Stimulated activated CD4-positive, alpha-beta T cell treated with anti-CD3 and anti-CD28 coated beads, TNF-alpha, amount 100 ng/mL, for 1 hour (primary cell): ENCODE measurements at places on chromosomes 6 and 20.
A peak's percentile ranks its signal among the peaks of the same experiment; 100 is the strongest.

GRCh38 chr6:127343809-127344659, 625 bp upstream of the ECHDC1 start:
- DNase-seq = no peak

- no peak for DNase-seq
Measured at GRCh38 chr20:20373091-20373571, 5.2 kb downstream of the INSM1 start.

- DNase-seq = no peak
Measured at GRCh38 chr6:30918670-30919069, 4.6 kb downstream of the VARS2 start.

DNA sequence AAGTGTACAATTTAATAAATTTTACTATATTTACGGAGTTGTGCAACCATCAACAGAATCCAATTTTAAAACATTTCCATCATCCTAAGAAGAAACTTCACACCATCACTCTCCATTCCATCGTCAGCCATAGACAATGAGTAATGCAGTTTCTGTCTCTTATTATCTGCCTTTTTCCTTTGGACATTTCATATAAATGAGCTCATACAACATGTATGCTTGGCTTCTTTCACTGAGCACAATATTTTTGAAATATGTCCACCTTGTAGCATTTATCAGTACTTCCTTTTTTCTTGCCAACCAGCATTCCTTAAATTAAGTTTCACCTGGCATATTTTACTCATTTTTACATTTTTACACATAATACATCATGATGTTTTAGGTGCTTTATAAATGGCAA, 22.7 kb upstream of the HIVEP1 start:
- no peak for DNase-seq

- DNase-seq = no peak
Measured at GRCh38 chr6:130814506-130814905, 12.7 kb upstream of the SMLR1 start.

- DNase-seq = no peak
Measured at GRCh38 chr6:28794175-28795002, 129.4 kb downstream of the TRIM27 start.

DNA sequence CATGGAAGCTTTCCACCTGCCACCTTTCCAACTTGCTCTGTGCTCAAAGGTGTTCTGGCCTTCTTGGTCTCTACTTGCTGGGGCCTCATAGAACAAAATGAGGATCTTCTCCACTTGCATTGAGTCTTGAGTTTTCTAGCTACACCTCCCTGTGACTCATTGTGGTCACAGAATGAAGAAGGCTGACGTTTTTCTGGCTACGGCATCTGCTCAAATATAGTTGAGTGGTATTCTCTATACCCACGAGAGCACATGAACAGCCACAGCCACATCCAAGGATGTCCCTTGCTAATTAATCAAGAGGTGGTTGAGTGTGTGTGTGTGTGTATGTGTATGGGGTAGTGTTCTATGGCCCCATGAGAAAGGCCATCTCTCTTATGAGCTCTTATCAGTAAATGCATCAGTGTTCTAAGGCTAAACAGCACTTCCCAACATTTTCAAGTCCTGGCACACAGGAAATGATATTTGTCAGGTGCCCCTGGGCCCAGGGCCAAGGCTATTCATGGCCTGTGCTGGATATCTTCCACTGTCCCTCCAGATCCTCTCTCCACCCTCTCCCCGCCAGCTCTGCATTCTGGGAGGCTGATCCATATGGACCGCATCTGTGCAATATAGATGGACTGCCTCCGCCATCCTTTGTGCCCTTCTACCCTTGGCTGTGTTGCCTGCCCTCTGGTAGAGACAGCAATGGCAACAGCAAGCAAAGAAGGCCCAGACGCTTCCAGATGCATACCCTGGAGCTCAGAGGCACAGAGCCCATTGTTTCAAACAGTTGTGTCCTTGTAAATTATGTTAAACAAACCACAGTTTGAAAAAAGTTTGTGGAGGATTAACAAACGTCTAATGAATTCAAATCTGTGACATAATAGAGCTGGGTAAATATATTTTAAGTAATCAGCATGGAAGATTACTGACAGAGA, 150.2 kb downstream of the LRFN2 start:
- no peak for DNase-seq

DNA sequence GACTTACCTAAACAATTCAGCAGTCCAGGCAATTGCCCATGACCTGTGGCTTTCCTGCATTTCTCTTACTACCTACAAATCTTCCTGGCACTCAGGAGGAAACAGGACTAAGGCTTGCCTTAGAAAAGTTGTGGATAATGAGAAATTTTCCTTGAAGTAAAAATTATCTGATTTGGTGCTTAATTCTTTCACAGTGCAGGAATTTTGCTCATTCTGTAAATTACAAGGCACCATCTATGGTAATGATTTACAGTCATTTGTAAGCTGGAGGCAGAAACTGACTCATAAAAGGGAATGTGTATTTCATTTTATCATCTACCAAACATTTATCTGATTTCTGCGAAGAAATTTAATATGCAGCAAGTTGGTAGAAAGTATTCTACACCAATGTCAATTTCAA, 211.5 kb upstream of the FKBP1C start:
- DNase-seq = no peak

GRCh38 chr20:38842558-38842981, 37.1 kb downstream of the PPP1R16B start:
- DNase-seq = no peak

- no peak for DNase-seq
Measured at GRCh38 chr20:4898282-4899244, 102.7 kb downstream of the SLC23A2 start.

DNA sequence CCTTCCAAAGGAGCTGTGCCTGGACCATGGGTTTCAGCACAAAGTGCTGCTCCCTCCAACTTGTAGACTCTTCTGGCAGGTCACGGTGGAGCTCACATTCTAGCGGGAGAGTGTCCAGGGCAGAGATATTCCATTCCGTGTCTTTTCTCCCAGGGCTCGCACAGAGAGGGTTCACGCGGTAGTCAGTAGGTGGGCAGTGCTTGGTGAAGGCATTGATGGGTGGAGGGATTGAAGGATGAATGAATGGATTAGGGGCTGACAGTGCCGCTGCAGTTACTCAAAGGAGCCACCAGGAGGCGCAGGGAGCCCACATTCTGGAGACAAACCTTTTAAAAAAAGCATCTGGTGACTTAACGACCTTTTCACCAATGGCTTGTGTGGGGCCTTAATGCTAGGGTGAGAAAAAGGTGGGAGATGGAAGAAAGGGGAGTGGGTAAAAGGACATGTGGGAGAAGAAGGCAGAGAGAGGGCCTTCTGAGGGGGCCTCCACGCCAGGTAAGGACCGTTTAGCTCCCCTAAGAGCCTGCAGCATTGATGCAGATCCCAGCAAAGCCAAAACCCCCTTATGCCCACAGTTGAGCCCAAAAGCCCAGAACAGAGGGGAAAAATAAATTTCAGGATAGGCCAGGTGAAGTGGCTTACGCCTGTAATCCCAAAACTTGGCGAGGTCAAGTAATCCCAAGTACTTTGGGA, 17.5 kb upstream of the FAM110A start:
- DNase-seq = peak; percentile 35

- no peak for DNase-seq
Measured at GRCh38 chr6:139133262-139134063, 1.4 kb upstream of the HECA start.

DNA sequence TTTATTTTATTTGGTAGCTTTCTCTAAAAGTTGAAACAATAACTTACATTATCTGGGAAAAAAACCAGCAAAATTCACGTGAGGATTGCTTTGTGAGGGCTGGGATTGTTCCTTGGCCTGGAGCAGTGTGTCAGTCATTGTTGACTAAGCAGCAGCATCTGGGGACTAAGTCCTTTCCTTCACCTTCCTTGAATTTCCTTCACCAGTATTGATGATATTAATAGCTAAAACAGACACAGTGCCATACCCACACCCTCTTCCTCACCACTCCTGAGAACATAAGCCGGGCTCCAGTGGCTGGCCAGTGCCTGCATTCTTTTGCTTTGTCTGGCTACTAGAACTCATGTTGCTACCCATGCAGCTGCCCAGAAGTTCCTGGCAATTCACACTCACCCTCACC, 23.7 kb downstream of the PLCB1 start:
- no peak for DNase-seq

- no peak for DNase-seq
Measured at GRCh38 chr6:170137176-170137891, 153.5 kb downstream of the DLL1 start.

GRCh38 chr20:58714923-58715351, 22.3 kb downstream of the NPEPL1 start:
- no peak for DNase-seq

GRCh38 chr20:47971058-47971791, 185.9 kb upstream of the SULF2 start:
- no peak for DNase-seq

DNA sequence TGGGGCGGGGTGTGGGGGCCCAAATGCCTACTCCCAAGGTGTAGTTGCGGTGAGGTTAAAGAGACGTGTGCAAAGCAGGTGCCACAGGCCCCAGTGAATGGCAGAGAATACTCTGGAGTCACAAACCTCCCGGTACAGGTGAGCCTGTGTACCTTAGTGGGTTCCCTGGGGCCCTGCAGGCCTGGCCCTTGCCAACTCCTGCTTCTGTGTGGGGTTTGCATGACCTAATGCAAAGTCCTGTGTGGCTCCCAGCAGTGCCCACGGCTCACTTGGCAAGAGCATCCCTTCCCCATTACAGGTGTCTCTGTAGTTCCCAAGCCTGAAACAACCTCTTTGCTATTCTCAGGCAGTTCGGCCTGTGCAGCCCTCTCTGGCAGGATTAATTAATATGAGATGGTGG, 17.5 kb downstream of the SPDEF start:
- no peak for DNase-seq

- peak; percentile 49 for DNase-seq
Measured at GRCh38 chr6:29702519-29703103, 20.6 kb upstream of the HLA-F start.

- DNase-seq = no peak
Measured at GRCh38 chr6:121491576-121491975, 56.1 kb downstream of the GJA1 start.

DNA sequence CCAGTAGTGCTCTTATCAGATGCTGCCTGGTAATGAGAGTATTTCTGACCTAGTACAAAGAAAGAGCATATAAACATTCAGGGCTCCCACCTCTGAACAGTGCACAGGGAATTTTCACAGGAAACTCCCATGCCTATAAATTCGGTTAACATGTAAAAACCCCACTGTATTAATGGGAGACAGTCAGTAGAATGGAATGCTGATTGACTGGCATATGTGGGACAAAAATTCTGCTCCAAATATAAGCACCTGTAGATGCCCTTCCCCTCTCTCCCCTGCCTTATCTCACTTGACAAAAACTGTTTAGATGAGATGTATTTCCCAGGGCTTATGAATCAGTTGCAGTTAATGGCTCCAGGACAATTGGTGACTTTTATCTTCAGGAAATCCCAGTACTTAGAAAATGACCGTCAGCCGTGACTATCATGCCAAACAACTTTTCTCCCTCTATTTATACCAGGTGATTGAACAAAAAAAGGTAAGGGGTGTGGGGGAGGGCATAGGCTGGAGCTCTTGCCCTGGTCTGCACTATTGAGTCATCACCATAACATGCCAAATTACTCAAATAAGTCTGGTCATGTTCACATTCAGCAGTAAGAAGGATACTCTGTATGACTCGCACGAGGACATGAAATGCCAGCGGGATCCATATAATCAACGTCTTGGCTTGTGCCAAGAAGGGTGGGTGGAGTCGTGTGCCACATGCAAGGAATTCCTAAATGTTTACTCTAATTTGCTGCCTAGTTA, 176.4 kb upstream of the BMP2 start:
- no peak for DNase-seq

GRCh38 chr6:53236241-53236640, 87.6 kb upstream of the GCM1 start:
- DNase-seq = no peak

GRCh38 chr6:28751963-28752350, 171.8 kb downstream of the TRIM27 start:
- DNase-seq = no peak

- DNase-seq = no peak
Measured at GRCh38 chr6:157763129-157763903, 59.7 kb upstream of the SNX9 start.
